ENCODE measurements at places on chromosomes 7 and 10.
A peak's percentile ranks its signal among the peaks of the same experiment; 100 is the strongest.

DNA sequence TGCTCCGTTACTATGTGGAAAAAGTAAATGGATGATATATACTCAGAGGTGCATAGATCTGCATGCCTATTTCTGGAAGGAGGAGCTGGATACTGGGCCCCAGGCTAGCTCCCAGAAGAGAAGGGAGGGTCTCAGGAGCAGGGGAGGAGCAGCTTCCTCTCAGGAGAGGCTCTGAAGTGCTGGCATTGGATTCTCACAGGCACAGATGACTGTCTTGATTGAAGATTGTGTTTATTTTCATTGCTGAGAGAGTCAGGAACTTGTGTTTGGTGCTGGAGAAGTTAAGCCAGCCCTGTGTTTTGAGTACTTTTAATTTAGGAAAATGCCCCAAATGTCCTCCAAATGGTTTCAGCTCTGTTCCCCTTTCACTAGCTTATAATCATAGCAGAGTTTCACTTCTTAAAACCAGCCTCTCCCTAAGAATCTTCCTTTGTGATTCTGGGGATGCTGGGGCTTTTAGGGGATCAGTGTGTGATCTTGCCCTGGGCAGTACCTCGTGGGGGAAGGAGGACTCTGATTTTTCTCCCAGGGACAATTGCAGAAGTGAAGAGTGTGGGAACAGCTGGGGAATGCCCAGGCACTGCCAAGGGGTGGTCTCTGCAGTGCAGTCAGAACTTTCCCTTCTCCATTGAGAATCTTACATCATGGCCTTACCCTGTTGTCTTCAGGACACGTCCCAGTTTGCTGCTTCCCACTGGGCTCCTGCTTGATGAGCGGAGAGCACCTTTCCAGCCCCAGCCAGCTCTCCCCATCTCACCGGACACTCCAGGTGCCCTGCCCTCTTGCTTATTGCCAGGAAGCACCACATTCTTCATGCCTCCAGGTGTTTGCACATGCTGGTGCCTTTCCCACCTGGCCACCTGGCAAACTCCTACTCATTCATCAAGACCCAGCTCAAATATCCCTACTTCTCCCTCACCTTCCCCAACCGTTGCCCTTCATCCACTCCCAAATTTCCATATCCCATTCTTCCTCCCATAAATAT lies 102.8 kb downstream of the ARHGAP22 start:
- H3K4me3 ChIP-seq = no peak overlapping the region
- no peaks in the 10 kb centered on the region for H3K4me1 ChIP-seq
- peak; percentile 23 for DNase-seq
- no peaks in the 10 kb centered on the region for H3K27me3 ChIP-seq
- no peaks in the 10 kb centered on the region for H3K36me3 ChIP-seq

DNA sequence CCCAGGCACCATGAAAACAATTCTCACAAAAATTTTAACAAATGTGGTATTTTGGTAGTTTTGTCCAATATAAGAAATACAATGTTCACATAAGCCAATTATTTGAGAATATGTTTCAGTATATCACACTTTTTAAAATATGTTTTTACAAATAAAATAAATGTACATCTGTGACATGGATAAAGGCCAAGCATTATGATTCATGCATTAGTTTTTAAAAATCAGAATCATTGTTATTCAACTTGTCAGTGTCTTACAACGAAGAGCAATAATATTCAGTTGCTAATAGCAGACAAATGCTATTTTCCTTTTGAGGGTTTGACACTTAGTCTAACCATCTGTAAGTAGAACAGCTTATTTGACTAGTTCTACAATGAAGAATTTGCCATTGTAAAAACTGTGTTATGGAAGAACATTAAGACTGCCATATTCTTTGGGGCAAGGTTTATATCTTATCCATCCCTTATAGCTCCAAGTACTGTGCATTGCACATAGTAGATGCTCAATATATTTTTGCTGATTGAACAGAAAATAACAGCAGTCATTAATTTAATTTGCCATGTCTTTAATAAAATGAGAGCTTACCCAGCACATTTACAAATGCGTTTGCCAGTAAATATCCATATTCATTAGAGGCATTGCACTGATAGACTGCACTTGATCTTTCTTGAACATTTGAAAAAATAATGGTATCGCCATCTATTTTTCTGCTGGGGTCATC lies 67.4 kb upstream of the LAMB4 start:
- no peak overlapping the region for H3K4me3 ChIP-seq
- no peaks in the 10 kb centered on the region for H3K36me3 ChIP-seq
- H3K4me1 ChIP-seq = no peaks in the 10 kb centered on the region

DNA sequence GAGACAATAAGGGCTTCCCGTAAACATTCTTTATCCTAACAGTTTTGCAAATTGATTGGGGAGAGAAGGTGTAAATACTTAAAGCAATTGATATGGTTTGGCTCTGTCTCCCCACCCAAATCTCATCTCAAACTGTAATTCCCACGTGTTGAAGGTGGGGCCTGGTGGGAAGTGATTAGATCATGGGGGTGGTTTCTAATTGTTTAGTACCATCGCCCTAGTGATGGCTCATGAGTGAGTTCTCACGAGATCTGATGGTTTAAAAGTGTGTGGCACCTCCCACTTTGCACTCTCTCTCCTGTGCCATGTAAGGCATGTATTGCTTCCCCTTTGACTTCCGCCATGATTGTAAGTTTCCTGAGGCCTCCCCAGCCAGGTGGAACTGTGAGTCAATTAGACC lies 22.1 kb upstream of the CAPZA2 start:
- no peaks in the 10 kb centered on the region for H3K36me3 ChIP-seq
- no peaks in the 10 kb centered on the region for H3K27me3 ChIP-seq
- H3K4me1 ChIP-seq = no peaks in the 10 kb centered on the region
- H3K4me3 ChIP-seq = no peak overlapping the region
- no peak overlapping the region for H3K27ac ChIP-seq

DNA sequence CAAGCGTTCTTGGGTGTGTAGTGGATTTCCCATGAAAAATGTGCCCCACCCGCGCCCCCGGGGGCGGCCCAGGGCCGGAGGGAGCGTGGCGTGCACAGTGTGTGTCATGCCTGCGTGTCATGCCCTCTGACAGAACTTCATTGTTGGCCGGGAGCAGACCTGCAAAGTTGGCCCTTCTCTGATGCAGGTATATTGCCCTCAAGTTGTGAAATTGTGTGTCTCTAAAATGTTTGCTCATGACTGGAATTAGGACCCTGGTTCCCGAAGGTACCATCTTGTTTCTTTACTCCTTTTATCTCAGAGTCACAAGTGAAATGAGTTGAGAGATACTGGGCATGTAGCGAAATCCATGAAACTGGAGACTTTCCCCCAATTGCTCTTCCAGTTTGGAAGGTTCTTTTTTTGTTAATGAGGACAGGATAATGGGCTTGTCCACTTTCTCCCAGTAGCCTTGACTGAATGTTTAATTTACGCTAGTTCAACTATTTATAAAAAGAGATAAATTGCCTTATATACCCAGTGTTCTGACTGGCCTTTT lies 26.2 kb downstream of the ADK start:
- H3K27me3 ChIP-seq = no peaks in the 10 kb centered on the region
- no peak for DNase-seq
- H3K27ac ChIP-seq = peak overlapping the region; percentile 88

- no peaks in the 10 kb centered on the region for H3K36me3 ChIP-seq
- H3K4me3 ChIP-seq = no peak overlapping the region
- no peak overlapping the region for H3K27ac ChIP-seq
- no peaks in the 10 kb centered on the region for H3K27me3 ChIP-seq
- no peak for DNase-seq
- no peaks in the 10 kb centered on the region for H3K4me1 ChIP-seq
Measured at GRCh38 chr10:33754052-33754451, 419.6 kb upstream of the NRP1 start.

Data from tibial artery (tissue), 4 donors.